ENCODE measurements at places on chromosomes 7 and 10.

GRCh38 chr7:46764100-46764936 is 817.6 kb downstream of the TNS3 start:
- DNase-seq: no peak

DNA sequence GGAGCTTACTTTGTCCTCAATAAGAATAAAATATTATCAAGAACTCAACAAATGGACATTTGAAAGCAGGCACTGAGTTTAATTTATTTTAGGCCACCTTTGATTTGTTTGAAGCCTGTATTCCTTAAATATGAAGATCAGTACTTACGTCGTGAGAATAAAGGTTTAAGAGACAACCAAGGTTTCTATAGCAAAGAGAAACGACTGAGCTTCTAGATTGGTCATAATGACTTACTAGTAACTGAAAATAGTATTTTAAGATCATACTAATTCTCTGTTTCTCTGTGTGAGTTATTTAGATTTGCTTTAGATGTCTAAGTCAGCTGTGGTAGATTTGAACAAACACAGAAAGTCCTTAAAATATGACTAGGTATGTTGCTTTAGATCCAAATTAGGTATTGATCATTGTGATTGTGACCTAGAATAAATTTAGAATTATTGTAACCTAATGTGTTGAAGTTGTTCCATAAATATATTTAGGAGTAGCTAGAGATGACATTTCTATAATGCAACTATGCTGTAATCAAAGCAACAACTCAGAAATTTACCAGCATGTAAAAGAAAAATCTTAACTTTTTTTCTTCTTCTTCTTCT is 2.4 kb upstream of the GLCCI1 start:
- no peak for DNase-seq

DNA sequence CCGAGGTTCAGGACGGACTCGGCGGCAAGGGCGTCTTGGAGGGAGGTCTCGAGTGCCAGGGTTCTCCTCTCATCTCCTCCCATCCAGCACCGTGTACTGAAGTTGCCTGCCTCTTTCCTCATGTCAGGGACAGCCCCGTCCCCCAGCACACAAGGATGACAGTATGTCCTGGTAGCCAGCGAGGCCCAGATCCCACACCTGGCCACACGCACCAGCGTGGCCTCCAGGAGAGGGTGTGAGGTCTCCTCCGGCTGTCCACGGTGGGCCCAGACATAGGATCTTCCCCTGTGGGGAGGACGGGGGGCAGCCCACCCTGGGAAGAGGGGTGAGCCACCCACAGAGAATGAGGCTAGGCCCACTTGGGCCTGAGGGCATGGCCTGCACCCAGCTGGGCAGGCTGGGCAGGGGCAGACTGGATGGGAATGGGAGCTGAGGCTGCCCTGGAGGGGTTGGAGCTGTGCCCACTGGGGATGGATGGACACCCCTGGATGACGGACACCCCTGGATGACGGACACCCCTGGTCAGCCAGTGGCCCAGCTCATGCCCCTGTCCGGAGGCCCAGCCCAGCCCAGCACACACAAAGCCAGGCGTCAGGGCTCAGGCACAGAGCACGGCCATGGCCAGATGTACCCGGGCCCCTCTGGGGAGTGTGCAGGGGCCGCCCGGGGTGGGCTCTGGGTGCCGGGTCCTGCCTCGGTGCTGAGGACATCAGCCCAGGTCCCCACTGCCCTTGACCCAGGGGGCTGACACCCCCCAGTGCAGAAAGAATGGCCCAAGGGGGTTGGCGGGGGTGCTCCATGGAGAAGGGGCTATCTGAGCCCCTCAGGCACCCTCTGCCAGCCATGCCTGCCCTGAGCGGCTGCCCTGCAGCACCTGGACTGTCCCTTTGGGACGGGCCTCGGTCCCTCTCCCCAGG is 30.9 kb upstream of the CFAP46 start:
- DNase-seq: no peak

- DNase-seq: no peak
Measured at GRCh38 chr10:133163889-133164815, 4.1 kb downstream of the KNDC1 start.

- DNase-seq: no peak
Measured at GRCh38 chr7:141076377-141076776, 2.5 kb downstream of the TMEM178B start.

- DNase-seq: no peak
Measured at GRCh38 chr7:10122551-10123100, 851.0 kb upstream of the PHF14 start.

GRCh38 chr7:150428671-150429451 is 21.6 kb upstream of the GIMAP8 start:
- no peak for DNase-seq

- DNase-seq: no peak
Measured at GRCh38 chr10:29895456-29895855, 163.9 kb downstream of the JCAD start.

DNA sequence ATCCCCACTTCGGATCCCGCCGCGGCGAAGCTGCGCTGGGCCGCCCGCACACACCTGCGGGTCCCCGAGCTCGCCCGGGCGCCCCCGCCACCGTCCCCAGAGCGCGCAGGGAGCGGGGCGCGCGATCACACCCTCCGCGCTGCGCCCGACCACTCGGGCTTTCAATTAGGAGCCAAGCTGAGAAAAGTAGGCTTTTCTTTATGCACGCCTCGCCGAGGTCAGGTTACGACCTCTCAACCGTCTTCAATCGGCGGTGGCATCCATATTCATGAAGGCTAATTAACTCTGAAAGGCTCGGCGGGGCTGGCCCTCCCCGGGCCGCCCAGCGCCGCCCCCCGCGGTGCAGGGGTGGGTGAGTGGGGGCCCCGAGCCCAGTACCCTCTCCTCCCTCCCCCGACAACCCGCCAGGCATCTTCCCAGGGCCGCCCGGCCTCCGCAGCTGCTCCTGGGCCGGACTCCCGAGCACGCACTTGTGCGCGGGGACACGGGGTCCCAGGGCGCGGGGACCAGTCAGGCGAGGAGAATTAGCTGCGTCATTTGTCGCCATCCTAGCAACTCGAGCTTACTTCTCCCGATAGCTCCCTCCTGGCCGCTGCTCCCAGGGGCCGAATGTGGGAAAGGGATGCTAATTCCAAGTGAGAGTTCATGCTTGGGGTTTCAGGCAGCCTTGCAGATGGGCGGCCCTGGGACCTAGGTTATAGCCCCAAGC is 155.5 kb upstream of the LYZL2 start:
- DNase-seq: no peak

DNA sequence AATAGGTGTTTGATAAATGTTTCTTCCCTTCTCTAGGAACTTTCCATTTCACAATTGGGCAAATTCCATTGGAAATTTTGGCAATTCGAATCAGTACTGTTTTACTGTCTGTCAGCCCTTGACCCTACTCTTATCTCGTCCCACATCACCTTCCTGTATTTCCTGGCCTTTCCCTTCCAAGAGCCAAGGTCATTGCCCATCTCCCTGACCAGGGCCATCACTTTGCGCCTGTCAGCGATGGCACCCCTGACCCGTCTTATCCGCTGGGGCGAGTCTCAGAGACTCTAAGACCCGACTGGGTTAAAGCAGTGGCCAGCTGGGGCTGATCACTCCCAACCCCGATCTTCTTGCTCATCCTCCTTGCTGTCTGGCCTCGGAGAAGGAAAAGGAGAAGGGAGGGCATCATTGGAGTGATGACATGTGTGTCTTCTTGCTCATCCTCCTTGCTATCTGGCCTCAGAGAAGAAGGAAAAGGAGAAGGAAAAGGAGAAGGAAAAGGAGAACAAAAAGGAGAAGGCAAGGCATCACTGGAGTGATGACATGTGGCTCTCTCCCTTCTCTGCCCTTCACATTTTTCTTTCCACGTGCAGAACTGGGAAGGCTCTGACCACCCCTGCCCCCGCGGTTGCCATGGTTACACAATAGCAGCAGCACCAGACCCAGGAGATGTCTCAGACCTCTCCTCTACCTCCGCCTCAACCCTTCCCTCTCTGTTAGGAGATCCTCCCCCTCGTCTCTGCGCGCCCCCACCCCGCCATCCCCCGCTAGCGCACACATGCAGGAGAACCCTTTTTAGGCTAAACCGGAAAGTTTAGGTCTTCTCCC is 2.0 kb downstream of the SEMA3D start:
- no peak for DNase-seq

DNA sequence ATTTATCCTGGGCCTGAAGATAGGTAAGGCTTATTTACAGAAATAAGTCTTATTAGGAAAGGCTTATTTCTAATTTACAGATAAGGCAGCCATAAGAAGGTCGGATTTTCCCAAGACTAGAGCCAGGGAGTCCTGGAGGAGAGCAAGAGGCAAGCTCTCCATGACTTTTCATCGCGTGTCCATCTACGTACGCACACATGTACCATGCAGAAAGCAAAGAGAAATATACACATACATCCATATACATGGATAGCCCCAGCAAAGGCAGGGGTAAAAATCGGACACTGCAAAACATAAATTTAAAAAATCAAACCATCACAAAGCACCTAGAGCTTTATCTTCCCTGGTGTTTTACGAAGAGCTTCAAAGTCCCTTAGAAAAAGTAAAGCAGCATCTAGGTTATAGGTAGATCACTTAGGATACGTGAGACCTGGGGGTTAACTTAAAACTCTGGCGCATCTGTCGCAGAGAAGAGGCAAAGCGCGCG is 25.8 kb upstream of the ZRANB1 start:
- DNase-seq: no peak

DNA sequence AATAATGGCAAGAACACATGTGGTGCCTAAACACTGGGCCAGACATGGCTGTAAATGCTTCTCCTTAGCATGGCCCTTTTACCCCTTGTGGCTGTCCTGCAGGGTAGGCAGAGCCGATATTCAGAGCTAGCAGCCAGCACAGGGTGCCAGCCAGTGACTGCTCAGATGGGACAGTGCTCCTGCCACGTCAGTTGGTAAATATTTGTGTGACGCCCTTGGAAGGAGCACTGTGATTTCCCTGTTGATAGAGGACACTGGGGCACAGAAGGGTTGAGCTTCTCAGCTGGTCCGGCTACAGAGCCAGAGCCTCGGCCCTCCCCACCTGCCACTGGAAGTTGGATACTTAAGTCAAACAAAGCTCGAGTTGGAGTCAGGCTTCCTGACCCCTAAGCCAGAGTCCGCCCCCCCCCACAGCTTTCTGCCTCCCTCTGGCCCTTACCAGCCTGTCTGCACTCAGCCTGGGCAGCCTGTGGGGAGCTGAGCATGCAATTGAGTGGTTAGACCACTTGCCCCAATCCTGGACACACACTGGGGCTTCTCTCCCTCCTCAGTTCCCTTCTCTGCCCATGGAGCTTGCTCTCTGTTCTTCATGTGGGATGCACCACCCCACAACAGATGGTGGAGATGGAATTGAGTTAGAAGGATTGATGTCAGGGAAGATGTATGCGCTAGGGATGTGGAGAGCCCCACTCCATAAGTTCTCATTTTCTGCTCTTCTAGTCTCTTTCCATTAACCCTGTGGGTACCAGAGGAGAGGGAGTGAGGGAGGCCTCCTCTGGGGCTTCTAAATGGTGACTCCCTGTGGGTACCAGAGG is 350.8 kb downstream of the PLXNA4 start:
- no peak for DNase-seq

DNA sequence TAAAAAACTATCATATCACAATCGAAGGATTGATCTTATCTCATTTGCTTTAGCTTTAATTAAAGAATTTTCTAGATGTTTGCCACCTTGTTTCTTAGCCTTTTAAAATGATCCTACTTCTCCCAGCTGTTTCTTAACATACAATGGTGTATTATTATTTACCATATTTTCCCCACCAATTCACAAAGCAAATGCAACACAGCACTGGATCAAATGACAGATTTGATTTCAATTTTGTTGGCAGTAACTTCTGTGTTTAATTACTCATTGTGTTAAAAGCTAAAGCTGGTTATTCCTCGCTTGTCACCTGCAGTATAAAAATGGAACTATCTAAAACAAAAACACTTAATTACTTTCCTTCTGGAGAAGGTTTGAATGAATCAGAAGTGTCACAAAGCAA is 19.6 kb downstream of the SVIL start:
- DNase-seq: no peak

- DNase-seq: no peak
Measured at GRCh38 chr7:48664241-48664640, 260.1 kb upstream of the CDC14C start.

DNA sequence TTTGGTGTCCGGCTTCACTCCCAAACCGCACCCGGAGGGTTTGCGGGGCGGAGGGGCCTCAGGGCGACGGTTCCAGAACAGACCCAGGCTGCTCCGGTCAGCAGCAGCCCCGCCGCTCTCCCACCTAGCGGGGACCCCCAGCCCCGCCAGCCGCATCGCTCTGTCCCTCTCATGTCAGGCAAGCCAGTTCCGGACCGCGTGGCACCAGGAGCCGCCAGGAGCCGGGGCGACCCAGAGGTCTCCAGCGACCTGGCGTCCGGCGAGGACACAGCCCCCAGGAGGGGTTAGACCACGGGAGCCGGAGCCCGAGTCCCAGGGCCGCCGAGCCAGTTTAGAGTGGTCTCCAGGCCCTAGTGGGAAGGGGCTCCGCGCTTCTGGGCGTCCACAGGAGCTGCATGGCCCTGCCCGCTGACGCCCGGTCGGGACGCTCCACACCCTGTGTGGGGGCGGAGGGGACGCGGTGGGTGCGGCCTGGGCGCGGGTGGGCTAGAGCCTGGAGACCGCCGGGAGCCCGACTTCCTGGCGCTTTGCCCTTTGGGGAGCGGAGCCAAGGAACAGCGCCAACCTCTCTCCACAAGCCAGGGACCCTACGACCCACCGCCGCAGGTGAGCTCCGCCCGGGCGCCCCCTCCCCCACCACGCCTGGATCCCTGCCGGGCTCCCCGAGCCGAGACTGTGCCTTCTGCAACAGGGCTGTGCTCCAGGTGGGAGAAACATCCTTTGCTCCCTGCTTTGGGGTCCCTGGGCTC is 43.4 kb downstream of the ZNF117 start:
- DNase-seq: no peak

DNA sequence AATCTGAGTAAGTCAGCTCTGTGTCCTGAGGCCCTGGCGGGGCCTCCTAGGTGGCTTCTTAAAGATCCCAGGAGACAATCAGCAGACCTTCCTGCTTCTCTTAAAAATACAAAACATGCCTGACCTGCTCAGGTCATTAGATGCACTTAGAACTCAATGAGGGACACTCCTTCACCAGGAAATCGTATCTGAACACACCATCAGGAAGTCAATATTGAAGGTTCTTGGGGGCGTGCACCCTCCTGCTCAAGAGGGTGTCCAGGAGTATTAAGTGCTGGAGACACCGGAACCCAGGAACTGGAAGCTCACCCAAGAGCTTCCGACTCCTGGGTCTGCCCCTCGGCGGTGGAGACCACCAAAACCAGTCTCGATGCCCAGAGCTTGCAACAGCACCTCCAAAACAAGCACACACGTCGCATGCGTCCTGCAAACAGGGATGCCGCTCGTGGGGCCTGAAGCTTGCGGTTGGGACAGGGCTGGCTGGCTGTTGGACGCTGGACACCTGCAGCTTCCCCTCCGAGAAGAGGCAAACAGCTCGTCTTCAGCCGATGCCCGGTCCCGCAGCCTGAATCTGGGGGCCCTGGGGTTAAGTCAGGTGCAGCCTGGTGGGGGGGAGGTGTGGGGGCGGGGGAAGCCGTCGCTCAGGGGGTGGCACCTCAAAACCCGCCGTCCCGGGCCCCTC is 803 bp downstream of the RAPGEF5 start:
- DNase-seq: no peak

DNA sequence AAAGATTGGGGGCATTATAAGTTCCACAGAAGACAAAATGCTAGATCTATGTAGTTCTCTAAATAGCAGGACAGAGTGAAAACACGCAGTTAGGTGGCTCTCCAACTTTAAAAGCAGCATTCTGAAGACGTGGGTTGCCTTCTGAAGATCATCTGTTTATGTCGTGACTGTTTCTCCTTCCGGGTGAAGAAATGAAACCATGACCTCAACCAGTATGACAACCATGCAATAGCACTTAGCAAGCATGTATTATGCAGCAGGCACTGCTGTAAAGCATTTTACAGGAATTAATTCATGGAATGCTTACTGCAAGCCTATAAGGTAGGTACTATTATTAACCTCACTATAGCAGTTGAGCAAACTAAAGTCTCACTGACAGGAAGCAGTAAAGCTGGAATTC is 125.2 kb downstream of the SLC25A13 start:
- no peak for DNase-seq
